ENCODE measurements at places on chromosomes 5 and 9.

DNA sequence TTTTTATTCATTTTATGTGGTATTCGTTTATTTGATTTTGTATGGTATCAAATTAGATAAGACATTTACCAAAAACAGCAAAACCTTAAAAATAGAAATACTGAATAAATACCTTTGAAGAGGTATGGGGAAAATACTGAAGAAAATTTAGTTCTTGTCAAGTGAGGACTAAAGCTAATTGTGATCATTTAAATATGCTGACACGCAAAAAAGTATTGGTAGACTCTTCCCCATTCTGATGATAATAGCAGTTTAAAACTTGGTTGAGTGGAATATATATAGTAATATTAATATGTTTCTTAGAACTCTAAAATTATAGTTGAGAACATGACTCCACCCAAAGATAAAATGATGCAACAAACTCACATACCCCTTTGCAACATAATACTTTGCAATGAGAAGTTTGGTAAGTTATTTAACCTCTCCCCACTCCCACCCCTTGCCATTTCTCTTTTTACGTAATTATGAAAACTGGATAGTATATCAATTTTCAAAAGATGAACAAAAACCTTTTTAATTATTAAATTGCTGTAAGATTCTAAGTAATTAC is 30.1 kb upstream of the SNX24 start:
- DNase-seq = no peak

DNA sequence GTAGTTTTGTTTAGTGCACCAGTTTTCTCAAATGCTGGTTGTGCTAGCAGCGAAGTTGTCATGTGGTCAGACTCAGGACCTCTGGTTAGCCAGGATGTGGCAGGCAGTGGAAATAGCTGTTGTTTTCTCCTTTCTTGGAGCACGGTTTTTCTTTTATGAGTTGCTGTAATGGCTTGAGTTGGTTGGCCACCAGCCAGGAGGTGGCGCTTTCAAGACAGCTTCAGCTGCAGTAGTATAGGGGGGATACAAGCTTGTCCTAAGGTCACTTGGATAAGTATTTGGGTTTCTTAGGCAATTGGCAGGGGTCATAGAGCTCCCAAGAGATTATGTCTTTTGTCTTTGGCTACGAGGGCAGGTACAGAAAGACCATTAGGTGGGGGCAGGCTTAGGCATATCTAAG is 274.2 kb upstream of the TARS1 start:
- DNase-seq = peak; percentile 10

GRCh38 chr5:146641941-146642340 is 126.0 kb upstream of the GPR151 start:
- DNase-seq = no peak

DNA sequence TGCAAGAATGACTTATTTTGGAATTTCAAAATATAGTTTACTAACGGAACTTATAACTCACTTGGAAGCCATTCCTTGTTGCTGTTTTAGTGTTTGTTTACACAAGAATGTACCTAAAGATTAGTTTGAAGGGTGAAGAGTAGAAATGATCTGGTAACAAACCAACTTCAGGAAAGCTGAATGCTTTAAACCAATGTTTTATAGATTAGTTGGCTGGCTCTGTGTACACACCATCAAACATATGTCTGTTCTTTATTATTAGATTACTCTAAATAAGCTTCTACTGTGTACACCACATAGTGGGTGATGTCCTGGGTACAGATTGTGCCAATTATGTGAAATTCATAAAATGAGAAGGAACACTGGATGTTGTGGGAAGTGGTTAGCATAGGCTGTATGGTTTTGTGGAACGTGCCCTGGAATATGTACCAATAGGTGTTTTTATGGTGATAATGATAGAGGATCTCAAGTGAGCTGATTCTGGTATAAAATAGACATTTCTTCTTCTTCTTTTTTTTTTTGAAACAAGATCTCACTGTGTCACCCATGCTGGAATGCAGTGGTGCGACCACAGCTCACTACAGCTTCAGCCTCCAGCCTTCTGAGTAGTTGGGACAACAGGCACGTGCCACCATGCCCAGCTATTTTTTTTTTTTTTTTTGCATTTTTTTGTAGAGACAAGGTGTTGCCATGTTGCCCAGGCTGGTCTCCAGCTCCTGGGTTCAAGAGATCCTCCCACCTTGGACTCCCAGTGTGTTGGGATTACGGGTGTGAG is 109.3 kb upstream of the DHFR start:
- no peak for DNase-seq

- DNase-seq = no peak
Observed at GRCh38 chr5:88734191-88734640, 148.8 kb downstream of the MEF2C start.

GRCh38 chr5:65892801-65893200 is 33.6 kb upstream of the ERBIN start:
- no peak for DNase-seq

GRCh38 chr5:41683181-41683580 is 172.8 kb upstream of the PLCXD3 start:
- DNase-seq = no peak
